Endodermal cell (in vitro differentiated cells): ENCODE measurements at places on chromosomes 2 and 18.
A peak's percentile ranks its signal among the peaks of the same experiment; 100 is the strongest.

GRCh38 chr18:71027531-71027930 lies 738.7 kb downstream of the SOCS6 start:
- no peak for DNase-seq

DNA sequence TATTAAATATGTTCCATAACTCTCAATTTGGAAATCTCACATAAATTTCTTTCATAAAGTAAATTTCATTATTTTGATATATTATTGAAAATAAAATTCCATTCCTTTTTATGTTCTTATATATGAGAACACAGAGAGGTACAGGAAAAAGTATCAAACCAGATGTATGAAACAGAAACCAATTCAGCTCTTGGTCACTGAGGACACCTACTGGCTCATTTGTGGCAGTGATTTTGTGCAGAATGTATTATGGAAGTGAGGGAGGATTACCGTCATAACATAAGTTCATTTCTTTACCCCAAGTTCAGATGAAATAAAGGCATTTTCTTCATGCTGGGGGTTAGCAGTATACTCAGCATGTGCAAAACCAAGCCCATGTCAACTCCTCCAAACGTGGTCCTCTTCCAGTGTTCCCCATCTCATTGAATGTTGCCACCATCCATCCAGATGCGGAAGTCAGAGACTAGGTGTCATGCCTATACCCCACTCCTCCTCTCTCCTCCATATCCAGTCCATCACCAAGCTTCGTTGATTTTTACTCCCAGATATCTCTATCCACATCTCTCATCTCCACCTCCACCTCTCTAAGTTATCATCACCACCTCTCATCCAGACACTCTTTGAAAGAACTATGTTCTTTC lies 41.7 kb upstream of the MALL start:
- DNase-seq = no peak

- peak; percentile 44 for DNase-seq
Measured at GRCh38 chr2:121333834-121334558, 49.0 kb upstream of the TFCP2L1 start.

- DNase-seq = no peak
Measured at GRCh38 chr18:12231040-12231882, 22.9 kb upstream of the CIDEA start.

DNA sequence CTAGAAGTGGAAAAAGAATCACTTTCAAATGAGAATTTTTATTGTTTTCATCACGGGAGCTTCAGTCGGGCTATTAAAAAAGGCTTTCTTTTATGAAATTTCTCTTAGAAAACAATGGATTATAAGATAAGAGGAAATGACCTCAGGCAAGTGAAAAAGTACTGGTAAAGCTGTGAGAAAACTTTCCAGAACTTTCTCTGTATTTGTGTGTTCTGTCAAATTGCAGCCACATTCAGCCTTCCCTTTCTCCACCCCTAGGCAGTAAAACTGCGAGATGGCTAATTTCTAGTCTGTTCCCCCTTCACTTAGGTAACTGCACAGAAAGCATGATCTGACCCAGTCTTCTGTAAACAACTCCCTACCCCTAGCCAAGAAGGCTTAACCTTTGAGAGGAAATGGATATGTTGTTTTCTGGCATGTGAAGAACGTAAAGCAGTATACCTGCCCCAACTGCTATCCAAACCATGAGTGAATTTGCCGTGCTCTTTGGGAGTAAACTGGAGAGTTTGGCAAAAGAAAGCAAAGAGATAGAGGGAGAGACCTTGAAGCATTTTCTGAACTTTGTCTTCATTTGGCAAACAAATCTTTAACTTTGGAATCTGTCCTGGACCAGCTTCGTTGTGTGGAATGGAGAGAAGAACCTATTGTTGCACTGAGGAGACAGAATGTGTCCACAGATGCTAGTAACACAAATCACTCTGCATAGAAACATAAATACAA lies 105.4 kb downstream of the ETAA1 start:
- no peak for DNase-seq

- DNase-seq = peak; percentile 69
Measured at GRCh38 chr2:66536997-66537396, 102.1 kb downstream of the MEIS1 start.

- no peak for DNase-seq
Measured at GRCh38 chr2:29786361-29786760, 135.0 kb downstream of the ALK start.

DNA sequence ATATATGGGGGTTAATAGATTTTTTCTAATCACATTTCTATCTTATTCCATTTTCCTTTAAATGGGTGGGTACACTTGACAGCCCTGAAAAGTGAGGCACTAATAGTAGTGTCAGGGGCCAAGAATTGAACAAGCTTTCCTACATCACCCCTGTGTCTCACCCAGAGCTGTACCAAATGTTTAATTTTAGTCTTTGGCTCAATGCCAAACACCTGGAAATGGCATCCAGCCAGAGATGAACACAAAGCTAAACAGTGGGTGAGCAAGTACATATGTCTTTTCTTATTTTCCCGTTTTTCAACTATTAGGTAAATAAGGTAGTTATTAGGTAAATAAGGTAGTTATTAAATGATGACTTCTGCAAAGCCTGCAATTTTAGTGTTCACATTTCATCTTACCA lies 276.3 kb upstream of the ERBB4 start:
- no peak for DNase-seq

- no peak for DNase-seq
Measured at GRCh38 chr18:55323051-55323994, 264.7 kb downstream of the TCF4 start.

GRCh38 chr2:141063406-141063805 lies 1067.4 kb downstream of the LRP1B start:
- no peak for DNase-seq

GRCh38 chr18:57230861-57231585 lies 84.1 kb downstream of the BOD1L2 start:
- no peak for DNase-seq

- DNase-seq = no peak
Measured at GRCh38 chr2:179072527-179072926, 22.6 kb upstream of the CCDC141 start.

DNA sequence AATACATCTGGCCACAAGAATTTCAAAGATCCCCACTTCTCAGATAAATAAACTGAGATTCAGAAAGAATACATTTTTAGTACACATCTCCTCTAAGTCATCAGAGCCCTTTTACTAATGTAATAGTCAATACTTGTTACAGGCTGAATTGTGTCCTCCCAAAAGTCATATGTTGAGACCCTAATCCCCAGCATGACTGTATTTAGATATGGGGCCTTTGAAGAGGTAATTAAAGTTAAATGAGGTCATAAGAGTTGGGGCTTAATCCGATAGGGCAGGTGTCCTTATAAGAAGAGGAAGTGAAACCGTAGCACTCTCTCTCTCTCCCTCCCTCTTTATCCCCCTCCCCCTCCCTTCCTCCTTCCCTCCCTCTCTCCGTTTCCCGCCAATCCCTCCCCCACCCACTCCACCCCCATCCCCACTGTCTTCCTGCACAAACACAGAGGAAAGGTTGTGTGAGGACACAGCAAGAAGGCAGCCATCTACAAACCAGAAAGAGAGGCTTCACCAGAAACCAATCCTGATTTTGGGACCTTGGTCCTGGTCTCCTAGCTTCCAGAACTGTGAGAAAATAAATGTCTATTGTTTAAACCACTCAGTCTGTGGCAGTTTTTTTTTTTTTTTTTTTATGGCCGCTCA lies 66.6 kb upstream of the ZNF397 start:
- no peak for DNase-seq
